ENCODE measurements at places on chromosomes 1 and 21.

GRCh38 chr1:15186846-15187151, 33.3 kb downstream of the TMEM51 start:
- DNase-seq = no peak

GRCh38 chr1:193451001-193451400, 264.6 kb upstream of the B3GALT2 start:
- no peak for DNase-seq

- no peak for DNase-seq
Measured at GRCh38 chr1:206419250-206419649, 51.0 kb upstream of the IKBKE start.

GRCh38 chr1:215667761-215668160, 100.7 kb downstream of the KCTD3 start:
- DNase-seq = no peak

DNA sequence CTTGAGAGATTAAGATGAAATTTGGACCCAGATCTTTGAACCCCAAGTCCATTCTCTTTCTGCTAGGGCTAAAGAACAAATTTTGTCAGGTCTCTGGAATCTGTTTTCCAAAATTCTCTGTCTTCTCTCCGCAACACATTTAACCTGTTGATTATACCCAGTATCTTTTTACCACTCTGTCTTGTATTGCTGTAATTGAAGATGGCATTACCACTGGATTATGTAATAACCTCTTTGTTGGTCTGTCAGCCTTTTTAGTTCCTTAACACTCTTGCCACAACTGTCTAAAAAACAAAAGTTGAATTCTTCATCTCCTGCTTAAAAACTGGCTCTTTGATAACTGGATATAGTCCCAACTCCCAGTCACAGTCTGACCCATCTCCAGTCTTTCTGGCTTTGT, 3.0 kb downstream of the SRP9 start:
- no peak for DNase-seq

DNA sequence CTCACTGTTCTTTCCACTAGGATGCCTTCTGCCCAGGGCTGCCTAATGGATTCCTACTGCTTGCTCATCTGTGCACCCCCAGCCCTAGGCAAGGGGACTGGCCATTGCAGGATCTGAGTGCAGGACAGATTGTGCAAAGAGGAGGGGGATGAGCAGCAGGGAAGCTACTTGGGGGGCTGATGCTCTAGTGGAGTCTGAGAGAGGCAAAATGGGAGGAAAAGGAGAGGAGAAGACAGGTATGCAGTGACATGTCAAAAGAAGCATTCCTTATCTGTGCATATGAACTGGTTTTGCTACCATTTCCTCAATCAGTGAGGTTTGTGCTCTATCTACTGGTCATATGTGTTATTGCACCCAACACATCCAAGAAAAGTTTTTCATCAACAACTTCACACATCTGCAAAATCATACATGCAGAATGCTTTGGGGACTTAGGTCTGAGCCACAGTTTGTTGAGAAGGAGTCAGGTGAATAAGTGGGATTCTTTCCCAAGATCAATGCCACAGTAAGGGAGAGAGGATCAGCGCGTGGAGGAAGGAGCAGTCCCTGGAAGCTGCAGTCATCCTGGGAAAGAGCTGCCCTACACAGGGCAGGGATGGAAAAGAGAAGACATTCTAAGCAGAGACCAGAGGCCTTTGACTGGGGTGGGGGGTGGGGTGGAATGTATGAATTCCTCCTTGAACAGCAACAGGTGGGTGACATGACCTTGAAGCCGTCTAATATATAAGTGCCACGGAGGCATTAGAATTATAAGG, 14.4 kb downstream of the SLC5A9 start:
- no peak for DNase-seq

GRCh38 chr1:20602851-20603450, 14.1 kb downstream of the CDA start:
- DNase-seq = no peak

DNA sequence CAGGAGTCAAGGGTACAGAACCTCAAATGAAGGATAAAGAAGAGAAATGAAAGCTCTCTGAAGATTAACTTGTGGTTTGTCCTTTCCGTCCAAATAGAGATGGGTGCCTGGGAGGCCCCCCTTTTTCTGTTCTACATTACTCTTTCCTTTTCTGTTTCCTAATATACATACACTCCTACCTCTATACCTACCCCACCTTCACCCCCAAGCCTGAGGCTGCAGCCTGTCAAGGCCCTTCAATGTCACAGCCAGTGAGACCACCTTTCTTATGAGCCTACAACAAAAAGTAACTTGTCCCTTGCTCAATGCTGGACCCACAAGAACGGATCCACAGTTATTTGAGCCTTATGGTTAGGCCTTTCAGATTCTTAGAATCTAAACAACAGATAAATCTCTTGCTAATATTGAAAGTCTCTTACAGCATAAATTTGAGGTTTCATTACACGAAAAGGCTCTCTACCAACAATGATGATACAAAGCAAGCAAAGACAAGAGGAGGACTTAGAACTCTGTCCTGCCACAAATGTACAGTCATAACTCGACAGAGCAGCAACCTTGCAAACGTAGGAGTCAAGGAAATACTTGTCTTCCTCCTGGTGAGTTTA, 4.1 kb upstream of the TRAF3IP3 start:
- no peak for DNase-seq

DNA sequence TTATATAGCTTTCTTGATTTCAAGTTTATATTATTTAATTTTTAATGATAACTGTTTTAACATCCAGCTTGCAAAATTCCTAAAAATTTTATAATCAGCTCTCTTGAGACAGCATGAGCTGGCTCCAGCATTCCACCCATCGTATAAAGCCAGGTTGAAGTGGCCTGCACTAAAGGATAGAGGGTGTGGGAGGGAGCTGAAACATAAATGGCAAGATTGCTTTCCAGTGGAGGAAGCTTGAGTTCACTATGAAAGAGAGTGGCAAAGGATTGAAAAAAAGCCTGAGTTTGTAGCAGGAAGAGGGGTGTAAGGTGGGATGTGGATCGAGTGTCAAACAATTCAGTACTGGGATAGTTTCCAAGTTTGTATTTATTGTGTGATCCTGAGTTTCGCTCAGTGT, 48.5 kb upstream of the ZNF644 start:
- DNase-seq = no peak

Data from stimulated activated CD4-positive, alpha-beta T cell treated with anti-CD3 and anti-CD28 coated beads, TNF-alpha, amount 100 ng/mL, for 4 hours (primary cell).